ENCODE measurements at places on chromosomes 3 and 15.

DNA sequence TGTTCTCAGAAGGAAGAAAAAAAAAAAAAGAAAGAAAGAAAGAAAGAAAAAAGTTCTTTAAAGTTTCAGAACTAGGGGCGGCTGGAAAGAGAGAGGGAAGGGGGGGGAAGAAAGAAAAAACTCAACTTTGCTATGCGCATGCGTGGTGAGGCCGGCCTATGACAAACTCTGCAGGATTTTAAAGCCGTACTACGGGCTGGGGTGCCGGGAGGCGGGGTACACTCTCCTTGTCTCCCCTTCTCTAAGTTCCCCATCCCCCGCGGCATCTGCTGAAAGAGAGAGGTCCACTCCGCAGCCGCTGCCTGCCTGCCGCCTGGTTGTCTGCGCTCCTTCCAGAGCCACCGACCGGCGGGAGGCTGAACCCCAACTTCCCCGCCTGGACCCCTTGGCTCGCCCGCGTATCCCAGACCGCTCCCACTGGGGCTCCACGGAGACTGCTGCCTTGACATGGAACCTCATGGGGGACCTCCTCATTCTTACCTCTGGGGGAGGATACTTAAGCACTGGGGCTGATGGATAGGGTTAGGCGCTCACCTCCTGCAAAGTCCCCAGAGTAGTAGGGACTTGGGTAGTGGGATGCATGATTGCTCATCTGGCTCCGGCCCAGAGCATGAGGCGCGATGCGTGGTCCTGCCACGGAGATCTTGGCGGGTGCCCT lies 1.4 kb upstream of the WNT5A start:
- no peak for DNase-seq

- DNase-seq = no peak
These were observed 678 bp downstream of the SEMA7A start for GRCh38 chr15:74432968-74433591.

GRCh38 chr15:86432861-86433260 lies 353.2 kb downstream of the AGBL1 start:
- DNase-seq = no peak

DNA sequence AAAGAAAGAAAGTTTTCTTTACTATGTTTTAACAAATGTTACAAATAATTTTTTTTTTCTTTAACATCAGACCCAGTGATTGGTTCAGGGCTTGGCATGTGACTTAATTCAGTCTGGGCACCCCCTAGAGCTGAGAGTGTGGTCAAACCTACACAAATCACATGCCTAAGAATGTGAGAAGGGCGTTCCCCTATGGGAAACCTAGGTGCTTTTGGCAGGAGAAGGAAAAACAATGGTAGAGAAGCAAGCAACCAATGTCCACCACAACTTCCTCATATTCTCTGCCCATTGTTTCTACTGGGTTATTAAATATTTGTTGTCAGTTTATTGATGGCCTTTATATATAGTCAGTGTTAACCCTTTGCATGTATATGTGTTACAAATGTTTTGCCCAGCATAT lies 21.4 kb upstream of the PIAS1 start:
- DNase-seq = no peak

- no peak for DNase-seq
These were observed 60.8 kb downstream of the GREM1 start for GRCh38 chr15:32778391-32779176.

- DNase-seq = peak; percentile 73
These were observed 6.1 kb downstream of the PPCDC start for GRCh38 chr15:75029378-75030022.

DNA sequence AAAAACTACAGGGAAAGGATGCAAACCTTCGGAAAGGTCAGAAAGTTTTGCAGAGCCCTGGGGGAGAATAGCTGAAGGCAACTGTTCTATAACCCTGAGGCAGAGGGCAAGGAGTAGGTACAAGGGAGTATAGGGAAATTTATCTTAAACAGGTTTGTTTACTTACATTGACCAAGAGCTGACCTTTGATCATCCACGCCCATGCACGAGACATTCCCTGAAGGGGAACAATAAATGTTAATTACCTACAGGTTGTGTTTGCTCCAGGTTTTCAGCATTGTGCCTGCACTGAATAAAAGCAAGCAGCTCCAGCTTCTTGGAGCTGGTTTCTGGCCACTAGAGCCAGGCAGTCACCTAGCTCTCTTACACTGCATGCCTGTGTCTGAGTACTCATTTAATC lies 524.5 kb upstream of the TGFBR2 start:
- DNase-seq = no peak

DNA sequence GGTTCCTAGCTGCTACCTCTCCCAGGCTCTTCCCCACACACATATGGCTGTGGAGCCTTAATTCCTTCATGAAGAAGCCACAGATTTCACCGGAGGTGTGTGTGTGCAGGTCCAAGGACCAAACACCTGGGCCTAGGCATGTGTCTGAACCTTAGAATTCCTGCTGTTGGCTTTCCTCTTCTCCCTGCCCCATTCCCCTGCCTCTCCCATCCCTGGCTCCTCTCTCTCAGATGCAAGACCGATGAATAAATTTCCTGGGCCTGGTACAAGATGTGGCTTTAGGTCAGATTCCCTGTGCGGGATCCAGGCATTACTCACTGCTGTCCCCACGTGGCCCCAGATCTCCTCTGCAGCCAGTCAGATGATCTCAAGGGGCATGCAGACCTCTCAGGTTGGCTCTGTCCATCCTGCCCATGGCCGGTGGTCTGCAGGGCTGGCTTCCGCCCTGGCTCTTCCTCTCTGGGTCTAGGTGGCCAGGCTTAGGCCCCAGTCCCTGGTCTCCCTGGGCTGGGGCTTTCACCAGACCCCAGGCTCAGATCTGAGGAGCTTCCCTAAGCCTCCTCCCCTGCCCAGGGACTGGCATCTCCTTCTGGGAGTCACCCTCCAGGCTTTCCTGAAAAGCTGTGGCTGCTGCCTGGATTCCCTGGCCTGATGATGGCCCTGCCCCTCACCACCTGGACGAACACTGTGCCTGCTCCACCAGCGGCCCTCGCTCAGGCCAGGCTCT lies 20.5 kb downstream of the CCR9 start:
- DNase-seq = no peak

DNA sequence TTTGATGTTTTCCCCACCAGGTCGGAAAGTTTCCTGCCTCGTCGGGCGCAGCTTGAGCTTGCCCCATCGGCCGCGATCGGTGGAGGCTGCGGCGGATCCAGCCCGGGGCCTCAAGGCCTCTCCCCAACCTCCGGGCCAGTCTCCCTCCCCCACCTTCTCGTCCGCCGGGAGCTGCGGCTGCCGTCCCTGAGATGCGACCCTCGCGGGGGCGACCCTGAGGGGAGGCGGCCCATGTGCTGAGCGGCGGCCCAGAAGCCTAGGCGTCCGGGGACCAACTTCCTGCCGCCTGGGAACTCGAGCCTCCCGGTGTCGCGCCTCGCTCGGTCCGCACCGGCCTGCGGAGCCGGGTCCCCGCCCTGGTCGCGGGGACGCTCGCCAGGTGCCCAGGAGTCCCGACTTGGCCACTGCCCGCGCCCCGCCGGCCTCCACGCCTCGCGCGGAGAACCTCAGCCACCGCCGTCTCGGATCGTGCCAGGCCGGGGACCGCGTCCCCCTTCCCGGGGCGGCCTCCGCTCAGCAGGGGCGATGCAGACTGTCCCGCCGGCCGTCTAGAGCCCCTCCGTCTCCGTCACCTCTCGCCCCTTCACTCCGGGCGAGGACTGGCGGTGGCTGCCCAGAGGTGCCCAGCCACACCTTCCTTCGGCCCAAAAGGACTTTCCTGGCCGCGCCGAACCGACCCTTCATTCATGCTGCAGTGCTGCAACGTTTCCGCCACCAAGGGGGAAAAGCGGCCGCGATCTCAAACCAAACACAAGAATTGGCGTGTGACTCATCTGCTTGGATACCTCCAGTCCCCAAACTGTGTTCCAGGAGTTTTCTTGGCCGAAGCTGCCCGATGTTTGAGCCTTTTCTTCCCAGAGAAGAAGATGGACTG lies 656 bp downstream of the SLMAP start:
- DNase-seq = no peak

DNA sequence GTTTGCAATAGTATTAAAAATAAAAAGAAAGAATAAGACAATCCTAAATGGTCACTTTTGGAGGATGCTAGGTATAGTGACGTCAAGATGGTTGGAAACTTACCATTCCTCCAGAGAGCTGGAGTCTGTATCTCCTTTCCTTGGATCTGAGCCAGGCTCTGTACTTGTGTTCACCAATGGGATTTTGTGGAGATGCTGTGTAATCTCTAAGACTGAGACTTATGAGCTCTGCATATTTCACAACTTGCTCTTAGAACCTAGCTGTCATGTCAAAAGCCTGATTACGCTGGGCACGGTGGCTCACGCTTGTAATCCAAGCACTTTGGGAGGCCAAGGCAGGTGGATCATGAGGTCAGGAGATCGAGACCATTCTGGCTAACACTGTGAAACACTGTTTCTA lies 126.8 kb upstream of the CLSTN2 start:
- no peak for DNase-seq
